ENCODE measurements at places on chromosomes 11 and 22. TPM values are rescaled to one million over a fixed set of nuclear protein-coding genes. Genes with fewer than 3 reads are reported as not detected.

DNA sequence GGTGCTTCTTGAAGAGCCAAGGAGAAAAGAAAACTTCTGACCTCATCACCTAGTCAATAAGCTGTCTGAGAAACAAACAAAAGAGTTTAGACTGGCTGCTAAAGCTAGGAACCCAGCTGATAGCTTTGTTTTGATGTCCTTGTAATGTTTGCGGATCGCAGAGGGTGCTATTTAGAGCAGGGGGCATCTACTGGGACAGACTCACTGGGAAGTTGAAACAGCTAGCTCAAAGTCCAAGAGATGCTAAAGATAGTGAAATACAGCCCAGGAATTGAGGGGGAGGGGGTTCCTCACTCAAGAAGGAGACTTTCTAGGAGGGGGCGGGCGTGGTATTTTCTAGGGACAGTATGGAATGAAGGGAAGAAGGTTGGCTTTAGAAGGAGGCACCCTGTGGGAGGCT, 18.9 kb downstream of the ZBTB16 start:
- no peak for DNase-seq

GRCh38 chr11:32899438-32899837, 6.8 kb downstream of the QSER1 start:
- no peak for DNase-seq

DNA sequence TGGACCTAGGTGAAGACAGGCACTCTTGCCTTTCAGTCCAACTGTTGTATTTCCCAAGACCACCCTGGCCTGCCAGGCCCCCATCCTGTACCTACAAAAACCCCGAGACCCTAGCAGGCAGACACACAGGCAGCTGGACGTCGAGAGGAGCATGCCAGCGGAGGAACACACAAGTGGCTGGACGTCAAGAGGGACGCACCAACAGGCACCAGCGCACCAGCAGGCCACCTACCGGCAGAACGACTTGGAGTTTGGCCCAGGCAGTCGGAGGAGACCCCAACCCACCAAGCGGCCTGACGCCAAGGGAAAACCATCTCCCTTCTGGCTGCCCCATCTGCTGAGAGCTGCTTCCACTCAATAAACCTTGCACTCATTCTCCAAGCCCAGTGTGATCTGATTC, 1883.4 kb upstream of the RAG2 start:
- no peak for DNase-seq

DNA sequence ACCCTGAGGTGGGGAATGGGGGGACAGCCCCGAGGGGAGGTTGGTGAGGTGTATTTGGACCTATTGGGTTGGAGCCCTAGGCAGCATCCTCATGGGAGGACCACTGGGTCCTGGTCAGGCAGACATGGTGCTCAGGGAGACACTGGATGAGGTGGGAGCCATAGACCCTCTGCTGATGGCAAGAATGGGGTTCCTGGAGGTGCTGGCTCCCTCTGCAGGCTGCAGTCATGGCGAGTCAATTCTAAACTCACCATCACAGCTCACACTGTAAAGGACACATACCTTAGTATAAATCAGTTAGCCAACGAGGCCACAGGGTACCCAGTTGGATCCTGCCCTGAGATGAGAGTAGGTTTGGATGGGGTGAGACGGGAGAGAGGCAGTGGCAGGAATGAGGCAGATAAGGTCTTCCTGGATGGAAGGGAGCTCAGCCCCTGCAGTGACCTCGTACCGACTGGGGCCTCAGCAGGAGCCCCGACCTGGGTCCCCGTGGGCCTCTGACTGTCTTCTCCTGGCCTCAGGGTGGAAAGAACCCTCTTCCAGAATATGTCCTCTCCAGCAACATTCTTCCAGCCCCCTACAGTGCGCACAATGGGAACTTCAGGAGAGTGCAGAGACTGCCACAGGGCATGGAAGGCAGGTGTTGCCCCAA, 1.7 kb upstream of the GAB4 start:
- DNase-seq = no peak

DNA sequence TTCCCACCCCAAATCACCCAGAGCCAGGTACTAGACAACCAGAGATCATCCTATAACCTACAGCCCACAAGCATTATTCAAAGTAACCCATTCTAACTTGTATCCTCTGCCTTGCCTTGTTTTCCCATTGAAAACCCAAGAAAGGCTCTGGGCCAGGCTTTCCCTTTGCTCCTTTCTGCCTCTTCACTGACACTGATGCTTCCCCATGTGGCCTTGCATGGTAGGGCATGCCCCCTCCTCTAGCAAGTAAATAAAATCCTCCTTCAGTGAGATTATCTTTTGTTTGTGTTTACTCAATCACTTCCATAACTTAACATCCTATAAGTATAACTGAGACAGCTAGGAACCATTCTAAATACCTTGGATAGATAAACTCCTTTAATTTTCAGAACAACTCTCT, 65.6 kb upstream of the FAR1 start:
- no peak for DNase-seq

The MS4A7 gene
- 12.6 TPM for total RNA-seq

The ZNRF3 gene
- 12.2 TPM for total RNA-seq

The CCDC73 gene
- total RNA-seq = not detected

DNA sequence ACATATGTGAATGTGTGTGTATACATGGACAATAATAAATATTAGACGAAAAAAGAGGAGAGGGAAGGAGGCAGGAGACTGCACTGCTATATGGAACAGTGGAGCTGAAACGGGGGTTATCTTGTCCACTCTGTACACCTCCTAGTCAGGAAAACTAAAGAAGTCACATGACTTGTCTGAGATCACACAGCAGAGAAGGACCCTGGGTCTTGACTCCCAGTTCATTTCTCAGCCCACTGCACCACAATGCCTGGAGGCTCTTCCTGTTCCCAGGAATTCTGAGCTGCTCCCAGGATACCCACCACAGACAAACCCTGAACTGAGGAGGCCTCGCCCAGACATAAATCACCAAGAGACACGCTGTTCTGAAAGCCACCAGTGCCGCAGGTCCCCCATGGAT, 349.6 kb downstream of the CTTN start:
- DNase-seq = no peak

The ANKK1 gene
- total RNA-seq = 0.32 TPM

The SEC14L2 gene
- 2.0 TPM for total RNA-seq

DNA sequence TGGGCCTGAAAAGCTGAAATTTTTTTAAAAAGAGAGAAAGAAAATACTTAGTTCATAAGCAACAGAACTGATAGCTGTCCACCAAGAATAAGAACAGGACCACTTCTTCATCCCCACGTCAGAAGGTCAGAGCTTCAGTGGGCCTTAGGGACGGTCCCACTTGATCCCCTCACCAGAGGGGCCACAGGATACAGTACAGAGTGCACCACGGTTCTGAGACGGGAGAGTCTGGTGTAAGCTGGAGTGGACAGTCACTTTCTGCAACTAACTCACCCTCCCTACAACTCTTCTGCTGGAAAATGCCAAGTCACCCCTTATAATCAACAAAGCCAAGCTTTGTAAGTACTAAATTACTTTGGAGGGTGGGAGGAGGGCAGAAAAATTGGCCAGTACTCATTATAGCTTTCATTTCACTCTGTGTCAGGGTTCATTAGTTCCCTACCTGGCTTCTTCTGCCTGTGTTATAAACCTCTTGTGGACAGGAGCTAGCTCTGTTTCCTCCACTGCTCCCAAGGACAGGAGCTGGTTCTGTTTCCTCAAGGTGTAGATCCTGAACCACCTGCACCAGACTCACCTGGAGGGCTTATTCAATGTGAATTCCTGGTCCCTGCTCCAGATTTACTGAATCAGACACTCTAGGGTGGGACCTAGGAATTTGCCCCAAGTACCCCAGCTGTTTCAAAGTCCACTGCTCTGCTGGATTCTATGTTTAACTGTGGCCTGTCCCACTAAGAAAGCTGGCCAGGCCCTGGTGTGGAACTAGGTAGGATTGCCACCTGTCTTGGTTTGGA, 39.6 kb downstream of the SCGB1A1 start:
- no peak for DNase-seq

DNA sequence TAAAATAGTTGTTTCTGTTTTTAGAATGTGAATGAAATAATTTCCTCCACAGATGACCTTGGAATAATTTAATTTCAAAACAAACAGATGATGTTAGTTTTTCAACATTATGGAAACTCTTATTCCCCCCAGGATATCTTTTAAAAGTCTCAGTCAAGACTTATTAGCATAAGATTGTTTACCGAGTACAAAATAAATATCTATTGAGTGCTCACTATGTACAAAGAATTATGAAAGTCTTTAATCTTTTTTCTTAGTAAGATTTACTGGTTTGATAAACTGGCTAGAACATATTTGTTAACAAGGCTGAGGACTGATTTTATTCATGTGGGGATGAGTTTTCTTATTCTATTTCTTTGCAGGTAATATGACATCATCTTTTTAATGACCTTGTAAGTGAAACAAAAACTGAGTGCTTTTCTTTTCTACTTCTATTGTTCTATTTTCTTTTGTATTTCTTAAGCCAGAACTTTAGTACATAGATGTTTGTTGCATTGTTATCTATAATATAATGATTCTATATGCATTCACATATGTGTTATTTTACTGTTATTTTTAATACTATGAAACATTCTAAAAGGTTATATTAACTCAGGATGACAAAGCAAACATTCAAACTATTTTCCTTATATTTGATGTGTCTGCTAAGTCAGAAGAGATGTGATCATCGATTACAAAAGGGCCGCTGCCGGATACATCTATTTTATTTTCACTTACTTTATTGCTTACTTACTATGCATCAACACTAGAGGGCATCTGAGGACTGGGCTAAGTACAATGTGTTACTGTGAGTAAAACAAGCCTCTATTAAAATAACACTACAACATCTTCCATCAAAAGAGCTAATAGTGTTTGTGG, 111.0 kb upstream of the ARHGAP42 start:
- peak; percentile 29 for DNase-seq

DNA sequence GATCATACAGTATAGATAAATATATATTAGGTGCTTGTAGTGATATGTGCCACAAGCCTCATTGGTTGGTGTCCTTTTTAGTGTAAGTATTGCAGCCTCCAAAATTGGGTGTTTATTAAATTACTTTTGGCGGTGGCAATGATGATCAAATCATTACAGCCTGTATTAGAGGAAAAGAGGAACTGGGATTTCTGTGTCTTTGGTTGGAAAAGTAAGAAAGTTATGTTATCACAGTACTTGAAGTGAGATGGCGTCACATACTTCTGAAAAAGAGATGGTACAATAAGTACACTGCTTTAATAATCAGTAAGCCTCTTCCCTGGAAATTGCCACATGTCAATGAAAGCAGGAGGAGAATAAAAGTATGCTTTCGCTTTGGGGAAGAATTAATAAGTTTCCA, 523 bp upstream of the MPZL3 start:
- no peak for DNase-seq

The C11orf97 gene
- not detected for total RNA-seq

DNA sequence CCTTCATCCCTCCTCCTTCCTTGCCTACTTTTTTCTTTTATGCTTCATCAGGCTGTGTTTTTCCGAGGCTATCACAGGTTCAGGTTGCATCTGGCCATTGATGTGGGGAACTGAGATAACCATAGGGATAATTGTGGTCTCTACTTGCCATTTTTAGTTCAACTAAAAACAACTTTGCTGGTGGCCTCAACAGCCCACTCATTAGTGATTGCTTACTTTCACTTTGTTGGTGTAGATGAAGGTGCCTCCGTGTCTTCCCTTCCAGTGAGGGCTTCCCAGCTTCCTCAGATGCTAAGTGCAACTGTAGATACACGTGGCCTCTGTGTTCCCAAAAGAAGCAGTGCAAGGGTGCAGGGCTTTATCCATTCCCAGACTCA, 35.0 kb downstream of the KCNJ1 start:
- DNase-seq = no peak

The TMPRSS5 gene
- 0.11 TPM for total RNA-seq

GRCh38 chr22:17907748-17908051, 116.7 kb downstream of the MICAL3 start:
- DNase-seq = no peak

- no peak for DNase-seq
Measured at GRCh38 chr11:15617126-15617525, 502.4 kb downstream of the INSC start.

DNA sequence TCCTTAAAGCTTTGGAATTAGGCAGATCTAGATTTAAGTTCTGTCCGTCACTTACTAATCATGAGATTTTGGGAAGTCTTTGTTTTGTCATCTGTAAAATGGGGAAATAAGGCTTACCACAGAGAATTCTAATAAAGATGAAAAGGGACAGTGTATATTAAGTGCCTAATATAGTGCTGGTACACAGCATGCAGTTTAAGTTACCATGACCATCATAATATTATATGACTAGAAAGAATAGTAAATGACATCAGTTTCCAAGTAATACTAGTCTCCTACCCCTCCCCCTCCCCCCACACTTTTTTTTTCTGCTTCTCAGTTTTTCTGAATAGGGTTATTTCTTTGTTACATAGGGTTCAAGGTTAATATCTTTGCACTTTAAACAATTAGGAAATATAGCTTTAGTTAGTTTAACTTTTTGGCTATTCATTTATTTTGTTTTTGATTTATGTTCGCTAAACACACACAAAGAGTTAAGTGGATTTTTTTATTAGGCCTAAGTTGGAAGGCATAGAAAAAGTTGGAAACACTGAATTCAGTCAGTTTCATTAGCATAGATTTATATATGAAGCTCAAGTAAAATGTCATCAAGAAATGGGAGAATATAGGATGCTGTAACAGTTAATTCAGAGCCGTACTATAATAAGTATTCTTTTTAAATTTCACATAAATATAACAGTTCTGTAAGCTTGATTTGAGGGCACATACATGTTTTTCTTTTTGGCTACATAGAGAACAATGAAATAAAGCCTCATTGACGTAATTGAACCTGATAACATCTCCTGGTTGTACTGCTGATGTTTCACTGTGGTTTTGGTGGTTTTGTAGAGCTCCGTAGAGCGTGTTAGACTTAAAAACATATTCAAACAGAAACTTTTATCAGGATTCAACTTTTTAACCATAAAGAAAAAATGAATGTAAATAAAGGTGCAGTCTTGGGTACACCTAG, 121.2 kb downstream of the PDE3B start:
- no peak for DNase-seq

The THRSP gene
- not detected for total RNA-seq

GRCh38 chr11:34970480-34970879, 54.1 kb downstream of the PDHX start:
- DNase-seq = no peak

DNA sequence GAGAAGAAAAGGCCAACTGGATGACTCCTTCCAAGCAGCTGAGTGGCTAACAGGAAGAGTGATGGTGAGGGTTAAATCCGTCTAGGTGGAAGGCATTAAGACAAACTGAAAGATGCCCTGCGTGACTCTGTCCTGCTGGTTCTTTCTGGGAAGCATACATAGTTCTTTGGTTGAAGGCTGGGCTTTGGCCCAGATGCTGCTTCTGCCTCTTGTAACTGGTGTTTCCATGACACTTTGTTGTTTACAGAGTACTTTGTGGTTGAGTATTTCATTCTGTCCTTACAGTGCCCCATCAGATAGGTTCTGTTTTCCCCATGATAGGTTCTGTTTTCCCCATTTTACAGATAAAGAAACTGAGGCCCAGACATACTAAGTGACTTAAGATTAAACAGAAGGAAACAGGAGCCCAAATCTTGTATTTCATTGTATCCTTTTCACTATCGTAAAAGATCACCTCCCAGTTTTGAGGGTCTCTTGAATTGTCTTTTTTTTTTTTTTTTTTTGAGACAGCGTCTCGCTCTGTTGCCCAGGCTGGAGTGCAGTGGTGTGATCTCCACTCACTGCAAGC, 124.3 kb upstream of the RASSF10 start:
- DNase-seq = no peak

The PHF21B gene
- total RNA-seq = not detected

The OR4A16 gene
- not detected for total RNA-seq

The OR51I1 gene
- total RNA-seq = not detected

- DNase-seq = peak; percentile 86
Measured at GRCh38 chr22:25057013-25057881, 104.7 kb downstream of the KIAA1671 start.

GRCh38 chr11:12288212-12288930, 89.0 kb upstream of the PARVA start:
- DNase-seq = peak; percentile 87

GRCh38 chr22:32695451-32695891, 106.0 kb upstream of the TIMP3 start:
- DNase-seq = no peak
